PC-9 (cell line): ENCODE measurements at places on chromosomes 1 and 21. TPM values are rescaled to one million over a fixed set of nuclear protein-coding genes. Genes with fewer than 3 reads are reported as not detected.

- DNase-seq: no peak
These were observed 80.8 kb downstream of the SLC45A1 start for GRCh38 chr1:8398677-8399076.

DNA sequence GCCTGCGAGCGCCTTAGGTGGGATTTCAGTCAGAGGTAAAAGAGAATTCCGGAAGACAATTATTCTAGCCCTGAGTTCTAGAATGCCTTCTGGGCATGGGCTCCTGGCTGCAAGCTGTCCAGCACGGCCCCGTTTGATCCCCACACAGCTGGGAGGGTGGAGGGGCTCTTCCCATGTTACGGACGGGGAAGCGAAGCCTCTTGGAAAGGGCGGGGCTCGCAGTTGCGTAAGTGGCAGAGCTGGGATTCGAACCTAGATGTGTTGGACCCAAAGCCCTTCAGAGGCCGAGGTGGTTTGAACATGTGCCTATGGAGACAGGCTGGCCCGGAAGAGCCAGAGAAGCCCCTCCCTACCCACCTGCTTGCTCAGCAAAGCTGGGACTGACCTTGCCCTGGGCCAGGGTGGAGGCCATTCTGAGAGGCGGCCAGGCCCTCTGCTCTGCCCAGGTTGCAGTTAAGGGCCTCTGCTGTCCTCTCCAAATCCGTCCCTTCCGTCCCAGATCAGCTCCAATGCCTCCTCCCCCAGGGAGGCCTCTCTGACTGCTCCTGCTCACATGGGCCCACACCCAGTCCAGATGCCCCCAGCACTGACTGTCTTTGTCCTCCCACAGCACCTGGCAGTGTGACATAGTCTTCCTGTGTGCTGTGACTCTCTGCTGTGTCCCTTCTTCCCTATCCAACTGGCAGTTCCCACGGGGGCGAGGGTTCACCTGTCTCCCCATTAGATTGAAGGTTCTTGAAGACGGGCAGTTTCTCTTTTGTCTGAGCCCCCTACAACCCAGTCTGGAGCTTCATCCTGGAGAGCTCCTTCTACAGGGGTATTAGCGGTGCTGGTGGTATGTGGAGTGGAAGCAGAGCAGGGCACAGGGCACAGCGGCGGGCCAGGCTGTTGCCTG is 1.2 kb upstream of the HSPB7 start:
- no peak for DNase-seq

DNA sequence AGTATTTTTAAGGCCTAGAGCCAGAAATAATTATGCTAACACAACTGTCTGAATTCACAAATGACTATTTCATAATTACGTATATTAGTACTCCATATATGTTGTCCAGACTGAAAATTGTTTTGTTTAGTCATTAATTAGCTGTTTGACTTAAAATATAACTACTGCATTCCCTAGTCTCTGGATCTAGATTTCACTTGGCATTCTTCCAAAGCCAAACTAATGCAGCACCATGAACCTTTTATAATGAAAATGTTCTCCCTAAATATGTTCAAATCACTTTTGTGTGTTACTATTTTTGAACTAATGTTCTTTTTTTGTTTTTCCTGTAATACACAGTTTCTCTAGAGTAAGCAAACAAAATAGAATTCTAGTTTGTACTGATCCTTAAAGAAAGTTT is 46.1 kb downstream of the CAMTA1 start:
- DNase-seq: no peak

DNA sequence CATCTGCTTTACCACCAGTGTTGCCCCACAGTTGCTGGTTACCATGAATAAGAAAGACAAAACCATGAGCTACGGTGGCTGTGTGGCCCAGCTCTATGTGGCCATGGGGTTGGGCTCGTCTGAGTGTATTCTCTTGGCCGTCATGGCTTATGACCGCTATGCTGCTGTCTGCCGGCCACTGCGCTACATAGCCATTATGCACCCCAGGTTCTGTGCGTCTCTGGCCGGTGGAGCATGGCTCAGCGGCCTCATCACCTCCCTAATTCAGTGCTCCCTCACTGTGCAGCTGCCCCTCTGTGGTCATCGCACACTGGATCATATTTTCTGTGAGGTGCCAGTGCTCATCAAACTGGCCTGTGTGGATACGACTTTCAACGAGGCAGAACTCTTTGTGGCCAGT is 14.0 kb downstream of the OR2G6 start:
- DNase-seq: no peak

- DNase-seq: no peak
These were observed 107.0 kb upstream of the TLR5 start for GRCh38 chr1:223249854-223250631.

Gene OR2L8
- not detected in 2 replicates for total RNA-seq

Gene LRRC7
- not detected in 2 replicates for total RNA-seq
